Karpas-422 (cell line): ENCODE measurements at places on chromosomes 7 and 10. TPM values are rescaled to one million over a fixed set of nuclear protein-coding genes. Genes with fewer than 3 reads are reported as not detected.
A peak's percentile ranks its signal among the peaks of the same experiment; 100 is the strongest.

GRCh38 chr10:12965571-12965970, 35.9 kb downstream of the CCDC3 start:
- peak; percentile 31 for DNase-seq

The CDNF gene
- 1.2 and 2.2 TPM in 2 replicates for total RNA-seq

The GRIFIN gene
- total RNA-seq: not detected in 2 replicates

DNA sequence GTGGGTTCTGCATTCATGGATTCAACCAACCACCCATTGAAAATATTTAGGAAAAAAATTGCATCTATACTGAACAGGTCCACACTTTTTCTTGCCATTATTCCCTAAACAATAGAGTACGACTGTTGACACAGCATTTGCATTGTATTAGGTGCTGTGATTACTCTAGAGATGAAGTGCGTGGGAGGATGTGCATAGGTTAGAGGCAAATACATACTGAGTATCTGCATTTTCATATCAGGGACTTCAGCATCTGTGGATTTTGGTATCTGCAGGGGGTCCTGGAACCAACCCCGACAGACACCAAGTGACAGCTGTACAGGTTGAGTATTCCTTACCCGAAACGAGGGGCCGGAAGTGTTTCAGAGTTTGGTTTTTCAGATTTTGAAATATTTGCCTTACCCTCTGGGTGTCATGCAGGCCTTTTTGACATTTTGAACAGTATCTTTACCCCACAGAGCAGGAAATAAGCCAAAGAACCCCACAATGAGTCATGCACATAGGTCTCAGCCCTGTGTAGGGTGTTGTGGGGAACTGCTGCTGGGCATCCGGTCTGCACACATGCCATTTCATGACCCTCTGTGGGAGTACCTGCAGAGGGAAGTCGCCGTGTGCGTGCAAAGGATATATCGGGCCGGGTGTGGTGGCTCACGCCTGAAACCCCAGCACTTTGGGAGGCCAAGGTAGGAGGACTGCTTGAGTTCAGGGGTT, 14.5 kb downstream of the NUDT5 start:
- DNase-seq: no peak

GRCh38 chr7:142754681-142755575, 5.7 kb downstream of the PRSS1 start:
- DNase-seq: no peak

The HELLS gene
- 36.1 and 41.2 TPM in 2 replicates for total RNA-seq

The AGAP9 gene
- total RNA-seq: 11.8 and 12.0 TPM in 2 replicates
